ENCODE measurements at places on chromosomes 7 and 10.

DNA sequence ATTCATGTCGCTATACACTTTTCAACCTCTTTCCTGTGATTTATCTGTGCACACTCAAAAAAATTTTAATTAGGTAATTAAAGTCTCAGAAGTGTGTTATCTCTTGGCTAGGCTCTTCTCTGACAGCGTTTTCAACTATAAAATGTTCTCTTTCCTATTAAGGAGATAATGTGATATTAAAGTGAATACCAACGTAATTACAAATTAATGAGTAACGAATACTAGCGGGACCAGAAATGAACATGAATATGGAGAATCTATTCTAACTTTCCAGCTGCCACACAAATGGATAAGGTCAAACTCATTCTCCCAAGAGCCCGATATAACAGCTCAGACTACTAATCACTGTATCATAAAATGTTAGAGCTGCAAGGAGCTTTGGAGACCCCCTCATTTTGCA lies 12.0 kb downstream of the COL1A2 start:
- DNase-seq = no peak

DNA sequence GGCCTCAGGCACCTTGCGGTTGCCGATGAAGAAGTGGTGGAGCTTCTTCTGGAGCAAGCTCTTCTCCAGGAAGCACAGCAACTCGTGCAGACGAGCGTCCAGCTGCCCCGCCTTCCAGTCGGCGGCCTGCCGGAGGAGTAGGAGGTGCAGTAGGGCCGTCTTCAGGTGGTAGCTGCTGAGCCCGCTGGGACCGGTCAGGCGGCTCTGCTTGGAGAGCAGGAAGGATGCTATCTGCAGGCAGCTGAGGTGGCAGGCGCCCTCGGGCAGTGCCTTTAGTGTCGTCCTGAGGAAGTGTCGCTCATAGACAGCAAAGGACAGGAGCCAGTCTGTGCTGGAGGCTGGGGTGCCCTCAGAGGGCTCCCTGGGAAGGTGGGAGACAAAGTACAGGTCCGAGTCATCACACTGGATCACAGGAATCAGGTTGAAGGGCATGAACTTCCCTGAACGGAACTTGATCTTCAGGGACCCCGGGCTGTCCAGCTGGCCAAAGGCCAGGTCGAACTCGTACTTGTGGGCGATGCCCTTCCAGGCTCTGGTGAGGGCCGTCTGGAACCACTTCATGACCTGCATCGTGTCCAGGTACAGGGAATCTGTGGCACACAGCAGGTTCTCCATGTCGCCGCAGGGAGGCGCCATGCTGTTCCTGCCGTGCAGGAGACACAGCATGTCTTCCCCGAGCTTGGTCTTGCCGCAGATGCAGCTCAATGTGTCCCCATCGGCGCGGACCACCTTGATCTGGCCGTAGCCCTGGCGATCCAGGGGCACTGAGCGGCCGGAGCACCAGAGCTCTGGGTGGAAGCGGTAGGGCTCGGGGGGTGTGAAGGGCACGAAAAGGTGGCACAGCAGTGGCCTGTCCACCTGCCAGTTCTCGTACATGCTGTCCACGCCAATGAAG lies 23.4 kb downstream of the ITPRIP start:
- DNase-seq = no peak

GRCh38 chr10:118992496-118992895 lies 37.0 kb upstream of the NANOS1 start:
- no peak for DNase-seq

DNA sequence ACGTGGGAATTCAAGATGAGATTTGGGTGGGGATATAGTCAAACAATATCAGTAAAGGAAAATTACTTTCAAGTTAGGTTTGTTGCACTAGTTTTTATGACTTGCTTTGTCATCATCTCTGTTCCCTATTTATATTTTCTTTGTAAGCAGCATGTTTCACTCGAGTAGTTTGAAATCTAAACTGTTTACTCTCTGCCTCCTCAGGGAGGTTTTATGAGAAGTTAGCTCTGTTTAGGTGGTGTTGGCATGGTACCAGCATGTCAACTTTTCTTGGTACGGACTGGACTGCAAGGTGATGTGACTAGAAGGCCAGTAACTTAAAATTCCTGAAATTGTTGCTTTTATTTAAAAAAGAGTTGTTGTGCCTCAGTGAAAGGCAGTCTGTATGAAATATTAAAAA lies 59.2 kb upstream of the MTPN start:
- no peak for DNase-seq

- DNase-seq = no peak
Measured at GRCh38 chr10:12594448-12594944, 245.1 kb downstream of the CAMK1D start.

DNA sequence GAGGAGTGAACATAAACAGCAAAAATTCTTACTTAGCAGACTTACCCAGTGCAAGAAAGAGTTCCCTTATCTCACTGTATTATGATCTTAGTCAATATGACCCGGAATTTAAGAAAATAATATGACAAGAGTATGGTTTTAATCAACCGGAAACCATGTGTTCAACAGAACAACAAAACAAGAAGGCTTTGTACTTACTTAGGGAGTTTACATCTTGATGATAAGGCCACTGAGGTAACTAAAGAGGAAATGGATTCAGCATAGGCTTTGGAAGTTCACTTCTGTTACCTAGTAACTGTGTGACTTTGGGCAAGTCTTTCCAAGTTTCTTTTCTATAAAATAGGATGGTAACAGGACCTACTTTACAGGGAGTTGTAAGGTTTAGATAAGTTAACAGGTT lies 7.4 kb upstream of the FAS start:
- DNase-seq = no peak

GRCh38 chr7:77684030-77684429 lies 12.2 kb upstream of the RSBN1L start:
- DNase-seq = peak; percentile 29

DNA sequence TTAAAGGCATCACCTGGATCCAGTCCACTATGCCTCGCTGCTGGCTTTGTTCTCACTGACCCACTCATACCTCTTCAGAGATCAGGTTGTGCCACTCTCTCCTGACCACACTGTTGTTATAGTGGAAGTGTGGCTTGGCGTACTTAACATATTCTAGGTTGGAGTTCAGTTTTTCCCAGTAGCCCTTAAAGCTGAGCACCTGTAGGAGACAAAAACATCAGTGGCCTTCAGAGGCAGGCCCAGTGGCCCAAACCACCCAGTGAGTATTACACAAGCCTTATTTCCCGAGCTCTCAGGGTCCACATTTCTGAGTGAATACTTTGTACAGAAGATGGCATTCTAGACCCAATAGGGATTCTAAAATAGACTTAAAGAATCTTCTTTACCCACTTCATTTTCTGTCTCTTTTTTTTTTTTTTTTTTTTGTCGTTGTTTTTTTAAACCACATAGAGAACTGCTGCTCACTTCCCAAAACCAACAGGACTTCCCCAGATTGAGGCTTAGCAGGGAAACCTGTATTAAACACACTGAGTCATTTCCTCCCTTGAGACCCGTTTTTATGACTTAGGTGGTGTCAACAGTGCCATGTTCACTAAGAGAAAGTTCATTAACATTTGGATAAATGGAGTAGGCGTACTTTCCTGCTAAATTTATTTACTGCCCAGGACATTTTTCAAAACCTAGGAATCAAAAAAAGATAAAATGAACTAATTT lies 85.8 kb downstream of the GSAP start:
- peak; percentile 41 for DNase-seq

DNA sequence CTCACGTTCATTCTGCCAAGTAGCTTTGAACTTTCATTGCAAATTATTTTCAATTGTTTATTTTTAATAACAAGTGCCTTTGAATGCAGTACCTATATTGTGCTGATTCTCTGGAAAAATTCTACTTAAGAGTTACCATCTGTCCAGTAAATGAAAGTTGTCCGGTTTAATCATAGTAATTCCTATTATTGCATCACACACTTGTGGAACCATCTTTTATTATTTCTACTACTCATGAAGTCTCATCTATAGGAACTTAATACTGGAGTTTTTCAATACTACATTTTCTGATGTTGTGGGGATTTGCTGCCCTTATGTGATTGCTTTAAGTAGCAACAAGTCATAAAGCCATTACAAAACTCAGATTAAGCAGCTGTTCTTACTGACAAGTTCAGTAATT lies 16.5 kb upstream of the SKAP2 start:
- no peak for DNase-seq

DNA sequence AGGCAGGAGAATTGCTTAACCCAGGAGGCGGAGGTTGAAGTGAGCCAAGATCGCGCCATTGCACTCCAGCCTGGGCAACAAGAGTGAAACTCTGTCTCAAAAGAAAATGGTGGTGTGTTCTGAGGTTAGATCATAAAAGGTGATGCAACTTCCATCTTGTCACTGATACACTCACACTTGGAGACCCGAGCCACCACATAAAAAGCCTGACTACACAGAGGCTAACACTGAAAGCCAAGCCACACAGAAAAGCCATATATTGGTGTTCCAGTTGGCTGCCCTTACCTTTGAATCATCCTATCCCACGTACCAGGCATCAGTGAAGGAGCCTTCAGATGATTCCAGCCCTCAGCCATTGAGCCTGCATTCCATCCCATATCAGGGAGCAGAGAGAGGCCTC lies 4.0 kb downstream of the MORN4 start:
- no peak for DNase-seq

DNA sequence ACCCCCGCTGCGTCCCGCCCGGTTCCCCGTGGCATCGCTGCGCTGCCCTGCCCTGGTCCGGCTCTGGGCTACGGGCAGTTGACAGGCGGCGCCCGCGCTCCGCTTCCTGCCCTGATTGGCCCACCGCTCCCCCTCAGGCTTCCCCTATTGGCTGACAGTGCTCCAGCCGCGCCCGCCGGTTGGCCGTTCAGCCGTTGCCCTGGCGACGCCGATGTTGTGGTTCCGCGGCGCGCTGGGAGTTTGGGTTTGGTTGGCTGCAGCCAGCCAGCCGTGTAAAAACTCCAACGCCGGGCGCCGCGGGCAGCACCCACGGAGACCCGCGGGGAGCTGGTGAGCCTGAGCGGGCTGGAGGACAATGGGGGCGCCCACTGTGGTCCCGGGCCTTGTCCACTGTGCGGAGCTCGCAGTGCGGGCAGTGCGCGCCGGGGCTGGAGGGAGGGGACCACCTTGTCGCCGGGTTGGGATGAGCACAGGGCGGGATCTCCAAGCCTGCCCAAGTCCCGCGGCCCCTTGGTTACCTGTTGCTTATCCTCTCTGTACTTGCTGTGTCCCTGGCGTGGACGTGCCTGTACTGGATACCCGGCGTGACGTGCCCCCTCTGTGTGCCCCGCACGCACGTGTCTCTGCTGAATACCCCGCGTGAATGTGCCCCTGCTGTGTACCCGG lies at the start of gene C7orf57:
TSS of gene C7orf57 (plus strand) at position 243 of the 666 bp plus-strand sequence. CDS start 766 bp downstream, outside the sequence.
- DNase-seq = peak; percentile 93

GRCh38 chr7:19623676-19624075 lies 85.2 kb downstream of the POLR1F start:
- DNase-seq = no peak

GRCh38 chr10:94546049-94546900 lies 687 bp downstream of the HELLS start:
- DNase-seq = no peak

DNA sequence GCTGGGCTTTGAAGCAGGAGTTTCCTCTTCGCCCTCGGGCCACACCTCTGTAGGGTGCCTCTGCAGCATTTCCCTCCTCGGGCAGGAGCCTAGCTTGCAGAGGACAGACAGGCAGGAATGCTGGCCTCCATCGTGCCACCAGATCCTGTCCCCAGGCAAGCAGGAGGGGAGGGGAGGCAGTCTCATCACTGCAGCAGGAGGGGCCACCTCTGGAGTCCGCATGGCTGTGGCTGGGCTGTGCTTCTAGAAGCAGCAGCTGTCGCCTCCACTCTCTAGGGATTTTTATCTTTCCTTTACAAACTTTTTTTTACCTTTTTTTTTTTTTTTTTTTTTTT lies 181.4 kb downstream of the CUX1 start:
- DNase-seq = no peak

- DNase-seq = no peak
Measured at GRCh38 chr7:108118959-108119358, 11.2 kb downstream of the LAMB4 start.

GRCh38 chr10:115762029-115762428 lies 511.0 kb downstream of the GFRA1 start:
- DNase-seq = no peak

- DNase-seq = peak; percentile 17
Measured at GRCh38 chr10:110857265-110858171, 14.2 kb upstream of the PDCD4 start.

Measured in NCI-H2081 (cell line).